Tibial artery (tissue), 4 donors: ENCODE measurements at places on chromosomes 2 and 18.

DNA sequence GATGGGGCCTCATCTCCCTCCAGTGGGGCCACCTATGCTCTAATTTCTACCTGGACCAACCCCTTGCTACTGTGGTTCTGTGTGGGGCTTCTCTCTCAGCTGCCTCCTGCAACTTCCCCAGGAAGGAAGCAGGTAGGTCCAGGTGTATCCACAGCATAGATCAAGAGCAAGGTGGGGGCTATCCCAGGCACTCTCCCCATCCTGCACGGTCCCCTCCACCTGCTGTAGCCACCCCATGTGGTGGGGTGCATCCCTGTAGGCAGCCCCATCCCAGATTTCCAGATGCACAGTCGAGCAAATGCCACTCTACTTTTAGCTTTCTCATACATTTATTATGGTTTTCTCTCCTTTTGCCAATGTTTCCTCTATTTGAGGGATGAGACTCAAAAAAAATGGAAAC lies 156.1 kb downstream of the FBXO15 start:
- no peaks in the 10 kb centered on the region for H3K36me3 ChIP-seq
- no peak overlapping the region for H3K4me3 ChIP-seq
- DNase-seq = no peak
- H3K4me1 ChIP-seq = no peaks in the 10 kb centered on the region

DNA sequence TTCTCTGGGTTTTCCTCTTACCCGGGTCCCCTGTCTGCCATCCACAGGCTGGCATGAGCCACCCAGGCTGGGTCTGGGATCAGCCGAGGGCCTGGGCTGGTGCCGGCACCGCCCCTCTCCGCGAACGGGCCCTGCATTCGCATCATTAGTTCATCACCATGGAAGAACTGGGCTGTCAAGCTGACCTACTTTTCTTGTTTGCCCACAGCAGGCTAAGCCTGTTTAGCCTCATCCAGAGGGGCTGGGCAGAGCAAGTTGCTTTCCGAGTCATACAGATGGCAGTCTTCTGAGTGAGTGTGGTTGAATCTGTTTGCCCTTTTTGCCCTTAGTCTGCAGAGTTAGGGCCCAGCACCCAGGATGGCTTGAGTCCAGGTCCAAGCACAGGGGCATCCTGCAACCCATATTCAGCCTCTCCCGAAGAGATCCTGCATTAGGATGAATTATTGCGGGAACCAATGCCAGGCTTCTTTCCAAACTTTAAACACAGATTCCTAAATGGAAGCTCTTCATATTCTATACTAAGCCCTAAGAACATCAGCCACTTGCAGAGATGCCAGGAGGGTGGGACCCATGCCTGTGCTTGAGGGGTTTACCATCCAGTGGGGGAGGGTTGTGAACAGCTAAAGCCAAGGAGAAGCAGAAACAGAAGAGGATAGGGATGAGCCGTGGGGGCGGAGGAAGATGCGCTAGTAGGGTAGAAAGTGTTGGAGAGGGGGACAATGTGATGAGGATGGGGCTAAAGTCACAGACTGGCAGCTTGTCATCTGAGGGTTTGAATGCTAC lies 68.0 kb downstream of the NPAS2 start:
- no peak for DNase-seq
- no peaks in the 10 kb centered on the region for H3K36me3 ChIP-seq
- no peak overlapping the region for H3K27ac ChIP-seq

GRCh38 chr18:12911025-12911928 lies 27.2 kb upstream of the PTPN2 start:
- H3K4me1 ChIP-seq = no peaks in the 10 kb centered on the region
- no peaks in the 10 kb centered on the region for H3K27me3 ChIP-seq
- no peak overlapping the region for H3K27ac ChIP-seq
- no peaks in the 10 kb centered on the region for H3K36me3 ChIP-seq

DNA sequence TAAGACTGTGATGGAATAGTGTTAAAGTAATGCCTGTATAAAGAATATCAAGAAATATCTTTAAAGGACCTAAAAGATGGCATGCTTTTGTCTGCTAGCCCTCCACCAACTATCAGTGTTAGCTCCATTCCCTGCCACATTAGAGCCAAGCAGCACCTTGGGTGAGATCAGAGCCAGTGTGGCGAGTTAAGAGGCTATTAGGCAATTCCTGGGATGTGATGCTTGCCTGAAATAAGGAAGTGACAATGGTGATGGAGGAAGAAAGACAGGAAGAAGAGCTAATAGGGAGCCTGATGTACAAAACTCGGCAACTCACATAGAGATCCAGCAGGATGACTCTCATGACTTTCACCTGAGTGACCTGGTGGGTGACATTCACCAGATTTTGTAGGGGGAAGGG lies 143.5 kb downstream of the ZEB2 start:
- H3K4me1 ChIP-seq = no peaks in the 10 kb centered on the region
- no peak for DNase-seq
- no peaks in the 10 kb centered on the region for H3K36me3 ChIP-seq
- no peak overlapping the region for H3K27ac ChIP-seq

DNA sequence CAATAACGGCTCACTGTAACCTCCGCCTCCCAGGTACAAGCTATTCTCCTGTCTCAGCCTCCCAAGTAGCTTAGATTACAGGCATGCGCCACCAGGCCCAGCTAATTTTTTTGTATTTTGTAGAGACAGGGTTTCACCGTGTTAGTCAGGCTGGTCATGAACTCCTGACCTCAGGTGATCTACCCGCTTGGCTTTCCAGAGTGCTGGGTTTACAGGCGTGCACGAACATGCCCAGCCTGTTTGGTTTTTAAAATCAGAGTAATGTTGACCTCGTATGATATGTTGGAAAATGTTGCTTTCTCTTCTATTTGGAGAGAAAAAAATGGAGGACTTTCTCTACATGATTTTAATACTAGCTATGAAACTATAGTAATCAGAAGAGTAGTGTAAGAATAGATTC lies 386.2 kb downstream of the PTH2R start:
- DNase-seq = no peak
- H3K27me3 ChIP-seq = no peaks in the 10 kb centered on the region
- no peak overlapping the region for H3K4me3 ChIP-seq
- no peak overlapping the region for H3K27ac ChIP-seq

- H3K27me3 ChIP-seq = no peaks in the 10 kb centered on the region
- DNase-seq = no peak
- H3K36me3 ChIP-seq = peaks cover 9% of the 10 kb centered on the region
- H3K4me1 ChIP-seq = no peaks in the 10 kb centered on the region
These were observed 43.6 kb downstream of the VPS54 start for GRCh38 chr2:63975437-63976124.

GRCh38 chr2:196384729-196385128 lies 213.4 kb upstream of the STK17B start:
- no peak overlapping the region for H3K27ac ChIP-seq
- no peaks in the 10 kb centered on the region for H3K27me3 ChIP-seq
- DNase-seq = no peak
- no peaks in the 10 kb centered on the region for H3K36me3 ChIP-seq
- no peak overlapping the region for H3K4me3 ChIP-seq
- no peaks in the 10 kb centered on the region for H3K4me1 ChIP-seq

GRCh38 chr2:98393354-98393753 lies 47.1 kb downstream of the CNGA3 start:
- no peaks in the 10 kb centered on the region for H3K4me1 ChIP-seq
- no peaks in the 10 kb centered on the region for H3K27me3 ChIP-seq
- H3K4me3 ChIP-seq = no peak overlapping the region
- H3K27ac ChIP-seq = no peak overlapping the region
- no peaks in the 10 kb centered on the region for H3K36me3 ChIP-seq

DNA sequence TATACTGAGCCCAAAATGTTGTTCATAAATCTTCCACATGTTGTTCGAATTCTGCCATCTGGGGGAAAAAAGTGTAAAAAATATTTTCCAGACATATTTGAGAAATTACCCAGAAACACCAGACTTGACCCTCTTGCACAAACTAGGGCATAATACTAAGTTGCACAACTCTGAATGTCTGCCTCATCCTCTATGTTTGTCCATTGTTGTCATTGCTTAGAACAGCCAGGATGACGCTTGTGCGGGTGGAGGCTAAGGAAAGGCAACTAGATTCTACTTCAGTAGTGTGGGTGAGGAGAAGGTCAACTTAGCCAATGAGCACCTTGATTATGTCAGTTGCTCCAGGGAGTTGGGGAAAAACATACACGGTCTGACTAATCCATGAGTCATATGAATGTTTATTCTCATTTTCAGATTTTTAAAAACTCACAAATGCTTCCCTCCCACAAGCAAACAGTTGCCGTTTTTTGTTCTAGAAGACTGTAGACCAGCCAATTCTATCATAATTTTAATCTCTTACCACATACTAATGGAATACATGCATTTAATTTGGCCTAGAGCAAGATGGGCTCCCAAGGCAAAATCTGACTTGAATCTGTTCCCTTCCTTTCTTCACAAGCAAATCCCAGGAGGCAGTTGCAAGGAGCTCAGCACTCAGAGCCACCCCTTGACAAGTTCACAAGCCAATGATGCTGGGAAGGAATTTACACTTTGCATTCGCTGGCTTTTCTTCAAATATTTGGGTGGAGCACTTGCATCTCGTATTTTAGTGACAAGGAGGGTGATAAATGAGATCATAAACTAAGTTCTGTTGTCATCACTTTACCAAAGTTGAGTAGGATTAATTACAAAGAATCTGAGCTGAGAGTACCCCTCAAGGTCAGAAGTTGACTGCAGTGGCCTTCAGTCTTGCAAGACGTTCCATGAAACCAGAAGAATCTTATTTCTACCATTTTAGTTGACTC lies 163.2 kb upstream of the TWIST2 start:
- no peaks in the 10 kb centered on the region for H3K36me3 ChIP-seq
- no peaks in the 10 kb centered on the region for H3K27me3 ChIP-seq
- H3K4me3 ChIP-seq = no peak overlapping the region
- peak; percentile 74 for DNase-seq

DNA sequence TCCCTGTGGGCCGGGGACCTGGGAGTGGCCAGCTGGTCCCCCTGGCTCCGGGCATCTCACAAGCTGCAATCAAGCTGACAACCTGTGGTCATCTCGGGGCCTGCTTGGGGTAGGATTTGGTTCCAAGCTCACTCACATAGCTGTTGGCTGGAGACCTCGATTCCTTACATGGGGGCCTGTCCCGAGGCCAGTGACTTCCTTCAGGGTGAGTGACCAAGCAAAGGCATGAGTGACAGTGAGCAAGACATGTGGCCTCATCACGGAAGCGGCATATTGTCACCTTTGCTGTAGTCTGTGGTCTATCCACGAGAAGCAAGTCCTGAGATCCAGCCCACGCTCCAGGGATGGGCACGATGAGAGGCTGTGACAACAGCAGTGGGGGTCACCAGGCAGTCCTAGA lies 131.4 kb upstream of the ID2 start:
- H3K27ac ChIP-seq = no peak overlapping the region
- no peaks in the 10 kb centered on the region for H3K36me3 ChIP-seq
- H3K4me3 ChIP-seq = no peak overlapping the region

DNA sequence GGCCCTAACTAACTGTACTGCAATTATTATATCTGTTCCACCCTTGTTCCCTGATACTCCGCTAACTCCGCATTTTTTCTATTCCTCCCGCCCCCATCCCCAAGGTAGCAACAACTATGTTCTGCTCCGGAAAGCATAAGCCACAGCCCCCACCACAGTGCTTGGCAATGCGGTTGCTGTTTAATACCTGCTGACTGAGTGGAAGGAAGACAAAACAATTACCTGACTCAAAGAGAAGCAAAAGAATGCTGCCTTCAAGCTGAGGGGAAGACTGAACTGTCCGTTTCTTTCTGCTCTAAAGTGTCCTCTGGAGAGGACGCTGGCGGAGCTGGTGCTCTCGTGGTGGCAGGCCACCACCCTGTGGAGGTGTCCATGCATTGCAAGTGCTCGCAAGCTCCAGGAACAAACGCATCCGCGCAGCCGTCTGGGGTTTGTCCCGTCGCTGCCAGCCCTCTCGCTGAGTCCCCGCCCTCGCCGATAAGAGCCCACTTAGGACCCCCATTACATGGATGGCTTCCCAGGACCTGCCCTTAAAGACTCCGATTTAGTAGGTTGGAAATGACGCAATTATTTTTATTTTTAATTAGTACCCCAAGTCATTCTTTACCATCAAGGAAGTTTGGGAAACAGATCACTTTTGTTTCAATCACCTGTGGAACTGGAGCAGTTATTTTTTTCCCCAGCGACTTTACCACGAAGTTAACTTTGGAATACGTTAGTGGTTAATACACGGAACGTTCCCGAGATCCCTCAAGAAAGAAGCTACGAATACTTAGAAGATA lies 1.6 kb upstream of the MYL12A start:
- peak overlapping the region; percentile 98 for H3K27ac ChIP-seq
- H3K4me1 ChIP-seq = peaks cover 62% of the 10 kb centered on the region
- peak; percentile 92 for DNase-seq
- H3K4me3 ChIP-seq = peak overlapping the region; percentile 75
- H3K36me3 ChIP-seq = peaks cover 5% of the 10 kb centered on the region
- no peaks in the 10 kb centered on the region for H3K27me3 ChIP-seq

DNA sequence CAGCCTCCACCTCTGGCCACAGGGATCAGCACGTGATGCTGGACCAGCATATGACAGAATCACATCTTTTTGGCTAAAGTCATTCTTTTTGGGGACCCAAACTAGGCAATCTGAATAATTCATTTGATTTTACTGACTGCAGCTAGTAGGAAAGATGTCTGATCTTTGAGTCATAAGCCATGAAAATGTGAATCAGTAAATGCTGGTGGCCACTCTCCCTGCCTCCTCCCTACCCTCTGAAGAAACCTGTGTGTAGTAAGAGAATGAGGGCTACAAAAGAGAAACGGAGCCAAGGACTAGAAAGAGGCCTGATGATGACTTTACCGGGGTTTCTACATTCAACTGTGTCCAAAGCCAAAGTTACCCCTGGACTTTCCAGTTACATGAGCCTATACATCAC lies 10.1 kb upstream of the LRPPRC start:
- H3K4me1 ChIP-seq = no peaks in the 10 kb centered on the region
- no peak for DNase-seq
- no peaks in the 10 kb centered on the region for H3K27me3 ChIP-seq
- H3K27ac ChIP-seq = no peak overlapping the region
- H3K4me3 ChIP-seq = no peak overlapping the region

DNA sequence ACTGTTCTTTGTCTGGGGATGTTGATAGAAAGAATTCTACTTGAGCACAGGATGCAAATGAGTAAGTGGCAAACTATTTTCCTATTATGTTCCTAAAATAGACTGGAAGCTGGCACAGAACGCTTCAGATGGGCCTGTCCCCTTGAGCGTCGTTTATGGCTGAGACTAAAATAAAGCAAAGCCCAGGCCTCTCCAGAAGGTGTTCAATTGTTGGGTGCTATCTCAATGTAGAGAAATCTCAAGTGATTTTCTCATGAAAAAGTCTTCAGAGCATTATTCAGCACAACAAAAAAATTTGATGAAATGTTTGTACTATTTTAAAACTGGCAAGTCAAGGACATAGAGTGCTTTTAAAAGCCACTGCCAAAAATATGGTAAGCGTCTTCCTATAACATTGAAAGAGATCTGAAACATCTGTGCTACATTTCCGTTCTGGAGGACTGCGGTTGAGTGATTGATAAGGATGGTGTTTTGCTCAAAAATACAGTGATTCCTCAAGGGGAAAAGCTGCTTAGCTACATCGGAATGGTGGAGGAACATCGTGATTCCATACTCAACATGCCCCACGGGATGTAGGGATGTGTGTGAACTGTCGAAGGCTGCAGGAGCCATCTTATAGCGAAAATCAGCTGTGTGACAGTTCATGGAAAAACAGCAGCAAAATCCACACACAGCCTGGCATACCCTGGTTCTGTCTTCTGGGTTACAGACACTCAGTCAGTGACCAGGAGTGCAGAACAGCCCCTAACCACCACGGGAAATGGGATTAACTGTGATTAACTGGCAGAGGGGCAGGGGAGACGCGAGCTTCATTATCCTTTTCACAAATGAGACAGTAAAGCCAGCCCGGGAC lies 10.4 kb upstream of the LRRFIP1 start:
- H3K4me1 ChIP-seq = peaks cover 31% of the 10 kb centered on the region
- no peaks in the 10 kb centered on the region for H3K36me3 ChIP-seq
- no peak overlapping the region for H3K4me3 ChIP-seq
- no peak for DNase-seq
- no peaks in the 10 kb centered on the region for H3K27me3 ChIP-seq
